ENCODE measurements at places on chromosomes 6 and 20.

DNA sequence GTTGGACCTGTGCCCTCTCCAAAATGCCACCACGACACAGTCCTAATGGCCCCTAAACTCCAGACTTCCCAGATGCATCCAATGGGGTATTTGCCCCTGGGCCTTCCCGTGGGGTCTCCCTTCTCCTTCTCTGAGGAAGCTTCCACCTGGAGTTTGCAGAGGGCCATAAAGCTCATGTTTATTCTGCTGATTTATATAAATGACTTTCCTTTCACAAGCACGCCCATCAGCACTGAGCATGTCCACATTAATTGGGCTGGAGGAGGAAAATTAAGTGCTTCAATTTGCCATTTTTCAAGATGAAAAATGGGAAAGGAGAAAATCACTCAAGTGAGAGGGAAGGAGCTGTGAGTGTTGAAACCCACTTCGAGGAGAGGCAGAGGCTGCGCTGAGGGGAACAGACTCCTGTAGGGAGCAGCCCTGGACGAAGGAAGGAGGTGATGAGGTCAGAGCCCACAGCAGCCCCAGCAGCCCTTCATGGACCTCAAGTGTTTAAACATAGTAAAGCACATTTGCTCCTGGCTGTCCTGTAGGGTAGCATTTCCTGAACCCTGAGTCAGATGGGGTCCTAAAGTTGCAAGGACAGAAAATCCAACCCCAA, 434.9 kb upstream of the SULF2 start:
- DNase-seq, result no peak

GRCh38 chr6:141744971-141745370, 387.8 kb upstream of the GJE1 start:
- no peak for DNase-seq

GRCh38 chr6:104784884-104785283, 74.8 kb downstream of the HACE1 start:
- peak; percentile 14 for DNase-seq

- no peak for DNase-seq
These were observed 35.0 kb upstream of the TENT5A start for GRCh38 chr6:81787313-81788068.

DNA sequence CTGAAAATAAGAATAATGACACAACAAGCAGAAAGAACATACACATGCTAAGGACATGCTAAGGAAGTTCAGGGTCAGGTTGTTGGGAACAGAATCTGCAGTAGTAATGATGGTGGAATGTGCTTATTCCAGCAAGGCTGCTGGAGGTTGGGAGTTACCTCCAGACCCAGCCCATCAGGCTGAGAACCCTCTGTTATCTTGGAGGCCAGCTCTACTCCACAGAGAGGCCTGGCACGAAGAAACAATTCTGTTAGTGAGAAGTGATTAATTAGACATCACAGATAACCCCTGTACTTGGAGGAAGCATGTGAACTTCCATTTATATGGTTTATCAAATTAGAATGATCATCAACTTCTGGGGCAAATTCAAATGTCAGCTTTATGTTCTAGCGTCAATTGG, 22.1 kb upstream of the ARHGAP18 start:
- DNase-seq, result no peak

- DNase-seq, result no peak
These were observed 85.2 kb downstream of the VEGFA start for GRCh38 chr6:43855247-43855646.

- DNase-seq, result no peak
These were observed 80.0 kb upstream of the RPS6KA2 start for GRCh38 chr6:166707045-166707444.

Data from fibroblast of skin of left quadriceps (primary cell).